Right hindlimb (tissue), 1 donor: ENCODE measurements at places on chromosomes 7 and 10.

- DNase-seq = no peak
Observed at GRCh38 chr10:4073912-4074311, 288.9 kb upstream of the KLF6 start.

DNA sequence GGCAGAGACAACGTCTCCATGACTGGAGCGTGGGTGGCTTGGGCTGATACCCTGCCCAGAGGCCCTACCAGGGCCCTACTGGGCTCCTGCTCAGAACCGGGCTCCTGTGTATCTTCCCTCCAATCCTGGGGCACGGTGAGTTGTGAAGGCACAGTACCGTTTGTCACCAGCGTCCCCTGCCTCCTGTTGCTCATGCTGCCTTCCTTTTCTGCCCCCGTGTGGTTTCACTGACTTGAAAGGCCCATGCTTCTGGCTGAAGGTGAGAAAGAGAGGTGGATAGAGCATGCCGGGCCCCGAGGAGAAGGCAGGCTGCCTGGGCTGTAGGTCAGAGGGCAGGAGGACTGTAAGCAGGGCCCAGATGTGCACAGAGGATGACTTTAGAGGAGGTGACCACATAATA lies 9.1 kb upstream of the DMBT1 start:
- no peak for DNase-seq

GRCh38 chr10:123835575-123835974 lies 56.0 kb downstream of the CPXM2 start:
- DNase-seq = no peak

- no peak for DNase-seq
Observed at GRCh38 chr10:101223274-101224059, 5.8 kb downstream of the LBX1 start.

DNA sequence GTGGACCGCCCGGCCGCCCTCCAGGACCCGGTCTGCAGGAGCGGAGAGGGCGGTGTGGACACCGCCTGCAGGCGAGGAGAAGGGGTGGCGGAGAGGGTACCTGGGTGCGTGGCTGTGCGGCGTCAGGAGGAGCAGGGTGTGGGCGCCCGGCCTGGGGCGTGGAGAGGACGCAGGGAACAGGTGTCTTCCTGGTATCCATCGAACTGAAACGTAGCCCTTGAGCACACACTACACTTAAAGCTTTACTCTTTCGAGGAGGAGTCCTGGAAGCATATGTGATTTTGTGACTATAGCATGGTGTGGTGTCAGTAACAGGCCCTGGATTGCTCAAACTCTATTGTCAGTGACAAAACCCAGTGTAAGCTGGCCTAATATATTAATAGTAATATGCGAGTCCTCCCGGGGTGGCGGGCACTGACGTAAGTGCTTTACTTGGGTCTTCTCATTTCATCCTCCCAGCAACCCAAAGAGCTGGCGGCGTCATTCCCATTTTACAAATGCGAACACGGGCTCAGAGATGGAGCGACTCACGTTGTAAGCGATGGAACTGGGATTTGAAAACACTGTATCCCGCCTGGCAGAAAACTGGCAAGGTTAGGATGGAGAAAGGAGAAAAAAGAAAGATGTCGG lies 508 bp upstream of the TECPR1 start:
- no peak for DNase-seq

DNA sequence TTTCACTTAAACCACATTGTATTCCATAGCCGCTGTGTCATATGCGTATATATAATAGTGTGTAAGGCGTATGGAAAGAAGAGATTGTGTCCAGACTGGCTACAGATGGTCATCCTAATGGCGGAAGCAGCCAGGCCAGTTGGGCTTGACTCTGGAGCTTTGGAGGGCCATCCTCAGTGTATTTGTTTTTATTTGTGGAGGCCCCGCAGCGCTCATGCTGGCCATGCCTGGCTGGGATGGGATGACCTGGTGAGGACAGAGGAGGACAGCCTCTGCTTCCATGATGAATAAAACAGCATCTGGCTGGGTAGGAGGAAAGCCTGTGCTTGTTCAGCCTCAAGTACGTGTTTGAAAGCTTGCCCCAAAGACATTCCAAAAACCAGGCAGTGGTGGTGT lies 220.3 kb downstream of the EBF3 start:
- DNase-seq = no peak

DNA sequence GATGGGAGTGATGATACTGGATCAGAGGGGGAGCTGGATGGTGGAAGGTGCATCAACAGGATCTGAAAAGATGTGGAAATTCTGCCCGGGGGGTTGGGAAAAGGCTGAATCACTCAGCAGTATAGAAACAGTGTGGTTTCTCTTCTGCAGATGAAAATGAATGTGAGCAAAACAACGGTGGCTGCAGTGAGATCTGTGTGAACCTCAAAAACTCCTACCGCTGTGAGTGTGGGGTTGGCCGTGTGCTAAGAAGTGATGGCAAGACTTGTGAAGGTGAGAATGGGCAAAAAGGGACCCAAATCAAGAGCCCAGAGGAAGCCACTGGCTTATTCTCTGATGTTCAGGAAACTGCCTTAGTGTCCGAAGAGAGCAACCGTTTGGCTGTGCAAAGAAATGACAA lies 12.9 kb downstream of the OIT3 start:
- DNase-seq = no peak

- DNase-seq = no peak
Observed at GRCh38 chr7:82507976-82508677, 64.5 kb upstream of the CACNA2D1 start.

GRCh38 chr10:104306897-104307296 lies 31.4 kb downstream of the ITPRIP start:
- no peak for DNase-seq

- no peak for DNase-seq
Observed at GRCh38 chr7:37360484-37360883, 88.2 kb downstream of the ELMO1 start.

DNA sequence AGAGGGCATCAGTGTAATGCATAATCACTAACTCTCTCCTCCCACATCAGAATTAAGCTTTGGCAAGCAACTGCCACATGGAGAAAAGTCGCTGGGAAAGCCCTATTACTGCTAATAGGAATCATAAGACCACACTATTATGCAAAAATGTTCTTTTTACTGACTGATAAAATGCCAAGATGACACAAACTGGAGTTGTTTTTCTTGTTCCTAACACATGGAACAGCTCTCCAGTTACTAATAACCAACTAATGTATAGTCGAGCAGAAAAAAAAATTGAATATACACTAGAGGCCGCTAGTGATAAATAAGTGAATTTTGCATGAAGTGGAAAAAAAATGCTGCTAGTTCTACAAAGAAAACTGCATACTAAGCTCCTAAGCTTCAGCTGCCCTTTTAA lies 165.6 kb downstream of the TPK1 start:
- no peak for DNase-seq

DNA sequence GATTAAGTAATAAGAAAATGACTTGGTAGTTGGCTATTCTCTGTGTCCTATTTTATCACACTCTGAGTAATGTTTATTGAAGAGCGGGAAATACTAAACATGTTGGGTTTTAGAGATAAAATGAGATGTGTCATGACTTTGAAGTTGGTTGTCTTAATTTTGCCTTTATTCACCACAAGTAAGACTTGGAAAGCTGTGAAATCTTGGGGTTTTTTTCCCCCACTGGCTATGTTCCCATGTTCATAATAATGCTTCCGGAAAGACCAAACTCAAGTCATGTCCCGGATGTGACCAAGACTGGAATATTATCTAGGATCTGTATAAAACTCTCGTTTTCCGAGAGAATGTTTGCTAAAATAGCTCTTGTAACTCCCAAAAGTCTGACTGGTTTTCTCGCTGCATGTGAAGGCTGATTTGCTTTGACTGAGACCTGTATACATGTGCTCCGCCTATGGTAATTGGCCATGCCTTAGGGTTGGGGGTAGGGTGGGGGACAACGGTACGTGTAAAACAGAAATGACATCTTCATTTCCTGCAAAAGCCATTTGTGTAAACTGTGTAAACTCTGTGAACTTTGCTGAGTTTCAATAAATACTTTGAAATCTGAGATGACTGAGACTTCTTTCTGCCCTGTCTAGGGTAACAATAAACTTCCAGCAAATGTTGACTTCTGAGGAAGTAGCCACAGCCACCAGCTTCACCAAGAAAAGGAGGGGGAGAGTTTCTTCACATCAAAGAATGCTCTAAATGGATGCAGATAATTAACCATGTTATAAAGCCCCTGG lies 169.6 kb downstream of the ZNF365 start:
- no peak for DNase-seq

DNA sequence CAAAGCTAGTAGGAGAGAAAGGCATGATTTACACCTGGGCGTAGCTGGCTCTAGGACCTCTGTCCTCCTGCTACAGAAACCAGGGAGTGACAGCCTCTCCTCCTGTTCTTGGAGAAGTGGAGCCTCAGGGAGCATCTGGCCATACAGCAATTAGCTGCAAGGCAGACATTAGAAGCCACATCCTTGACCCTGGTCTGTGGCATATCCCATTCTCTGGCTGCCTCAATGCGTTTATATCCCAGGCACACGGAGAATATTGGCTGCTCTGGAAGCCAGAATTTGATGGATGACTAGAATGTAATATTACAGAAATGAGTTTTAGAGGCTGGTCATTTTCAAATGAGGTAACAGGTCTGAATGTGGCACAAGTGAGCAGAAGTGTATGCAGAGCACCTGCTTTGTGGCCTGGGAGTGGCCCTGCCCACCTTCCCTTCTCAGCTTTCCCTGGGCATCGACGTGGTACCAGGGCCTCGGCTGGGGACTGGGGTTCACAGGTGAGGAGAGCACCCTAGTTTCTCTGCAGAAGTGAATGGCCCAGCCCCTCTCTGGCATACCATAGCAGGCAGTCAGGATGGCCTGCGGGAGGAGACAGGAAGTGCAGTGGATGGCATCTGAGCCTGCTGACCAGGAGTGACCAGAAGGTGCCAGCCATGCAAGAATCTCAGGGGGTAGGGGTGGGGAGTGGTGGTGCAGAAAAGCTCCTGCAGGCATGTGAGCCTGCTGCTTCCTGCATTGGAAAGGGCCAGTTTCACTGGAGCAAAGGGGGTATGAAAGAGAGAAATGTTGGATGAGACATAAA lies 367.2 kb upstream of the ZNF32 start:
- no peak for DNase-seq

DNA sequence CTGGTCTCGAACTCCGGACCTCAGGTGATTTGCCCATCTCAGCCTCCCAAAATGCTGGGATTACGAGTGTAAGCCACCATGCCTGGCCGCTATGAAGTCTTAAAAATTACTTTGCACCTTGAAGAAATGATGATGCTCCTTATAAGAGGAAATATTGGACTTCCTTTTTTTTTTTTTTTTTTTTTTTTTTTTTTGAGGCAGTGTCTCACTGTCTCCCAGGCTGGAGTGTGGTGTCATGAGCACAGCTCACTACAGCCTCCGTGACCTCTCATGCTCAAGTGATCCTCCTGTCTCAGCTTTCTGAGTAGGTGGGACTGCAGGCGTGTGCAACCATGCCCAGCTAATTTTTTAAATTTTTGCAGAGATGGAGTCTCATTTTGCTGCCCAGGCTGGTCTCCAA lies 65.3 kb downstream of the KMT2E start:
- no peak for DNase-seq
